Esophagus mucosa (tissue), 1 donor: ENCODE measurements at places on chromosomes 2 and 18. TPM values are rescaled to one million over a fixed set of nuclear protein-coding genes. Genes with fewer than 3 reads are reported as not detected.

The MEX3C gene
- 19.4 TPM for total RNA-seq

The ANO7 gene
- total RNA-seq: 0.12 TPM

The PECR gene
- 3.1 TPM for total RNA-seq

The MAP2 gene
- total RNA-seq: 6.4 TPM
